Mucosa of descending colon (tissue), 3 donors: ENCODE measurements at places on chromosomes 4 and X. TPM values are rescaled to one million over a fixed set of nuclear protein-coding genes. Genes with fewer than 3 reads are reported as not detected.

DNA sequence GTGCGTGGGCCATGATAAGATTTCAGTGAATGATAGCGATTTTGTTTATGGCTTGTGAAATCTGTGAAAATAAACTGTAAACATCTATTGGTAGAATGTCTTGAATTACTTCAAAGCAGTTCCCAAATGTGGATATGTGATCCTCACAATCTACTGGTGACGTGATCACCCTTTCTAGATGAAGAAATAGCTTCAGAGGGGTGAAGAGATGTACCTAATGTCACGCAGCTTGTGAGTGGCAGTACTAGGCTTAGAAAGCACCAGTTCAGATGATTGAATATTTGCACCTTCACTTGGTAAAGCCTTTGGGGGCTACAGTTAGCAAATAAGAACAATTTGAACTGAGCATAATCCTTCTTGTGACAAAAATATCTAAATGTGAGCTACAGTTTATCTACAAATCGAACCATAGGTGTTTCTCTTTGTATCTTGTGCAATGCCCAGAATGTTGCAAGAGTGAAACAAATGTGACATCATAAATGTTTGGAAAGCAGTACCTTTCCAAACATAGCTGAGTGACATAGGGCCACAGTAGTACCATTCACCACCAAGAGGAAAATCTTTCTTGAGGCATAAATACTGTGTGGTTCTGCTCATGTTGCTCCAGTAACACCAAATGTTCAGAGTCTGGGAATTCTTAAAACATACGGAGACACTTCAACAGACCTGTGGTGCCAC lies 14.2 kb downstream of the PAK3 start:
- no peak for DNase-seq

DNA sequence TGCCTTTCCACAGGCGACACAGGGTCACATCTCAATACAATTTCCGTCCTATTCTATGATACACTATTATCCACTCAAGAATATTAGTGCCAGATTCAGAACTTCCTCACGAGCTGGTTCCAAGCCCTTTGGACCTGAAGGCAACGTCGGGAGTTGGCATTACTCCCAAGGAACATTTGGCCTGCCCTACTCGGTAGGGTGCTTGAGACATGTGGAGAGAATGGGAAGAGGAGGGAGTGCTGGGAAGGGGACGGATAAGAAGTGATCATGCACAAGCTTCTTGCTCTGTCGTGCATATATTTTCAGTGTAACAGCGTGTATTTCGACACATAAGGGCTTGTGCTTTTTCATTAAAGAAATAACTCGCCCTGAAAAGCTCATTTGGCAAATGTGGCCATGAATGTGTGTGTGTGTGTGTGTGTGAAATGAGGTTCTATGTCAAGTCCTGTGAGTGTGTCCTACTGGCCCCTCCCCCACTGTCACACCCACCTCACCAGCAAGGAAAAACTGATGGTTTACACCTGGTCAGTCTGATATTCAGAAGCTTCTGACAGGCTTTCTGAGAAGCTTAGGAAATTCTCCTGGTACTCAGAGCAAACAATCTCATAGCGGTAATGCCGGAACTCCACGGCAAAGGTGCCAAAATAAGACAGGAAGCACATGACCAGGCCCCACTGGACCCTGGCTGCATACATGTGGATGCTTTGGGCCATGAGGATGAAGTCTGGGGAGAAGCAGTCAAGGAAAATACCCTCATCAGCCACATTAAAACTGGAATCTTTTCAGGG lies 54.8 kb downstream of the ENOPH1 start:
- no peak for DNase-seq

- no peak for DNase-seq
Measured at GRCh38 chr4:24968992-24969391, 56.1 kb upstream of the CCDC149 start.

DNA sequence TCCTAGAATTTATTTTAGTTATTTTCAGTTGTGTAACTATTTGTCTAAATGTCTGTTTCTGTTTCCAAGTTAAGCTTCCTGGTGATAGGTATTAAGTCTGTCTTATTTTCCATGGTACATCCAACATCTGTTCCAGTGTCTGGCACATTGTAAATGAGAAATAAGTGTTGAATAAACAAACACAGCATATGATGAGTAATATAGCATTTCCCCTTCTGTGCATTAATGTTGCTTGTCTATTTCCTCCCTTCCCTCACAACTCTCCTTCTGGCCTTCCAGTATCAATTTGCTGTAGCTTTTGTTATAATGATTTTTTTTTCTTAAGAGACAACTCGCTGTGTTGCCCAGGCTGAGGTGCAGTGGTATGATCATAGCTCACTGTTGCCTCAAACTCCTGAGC lies 36.1 kb downstream of the COPS4 start:
- DNase-seq = no peak

DNA sequence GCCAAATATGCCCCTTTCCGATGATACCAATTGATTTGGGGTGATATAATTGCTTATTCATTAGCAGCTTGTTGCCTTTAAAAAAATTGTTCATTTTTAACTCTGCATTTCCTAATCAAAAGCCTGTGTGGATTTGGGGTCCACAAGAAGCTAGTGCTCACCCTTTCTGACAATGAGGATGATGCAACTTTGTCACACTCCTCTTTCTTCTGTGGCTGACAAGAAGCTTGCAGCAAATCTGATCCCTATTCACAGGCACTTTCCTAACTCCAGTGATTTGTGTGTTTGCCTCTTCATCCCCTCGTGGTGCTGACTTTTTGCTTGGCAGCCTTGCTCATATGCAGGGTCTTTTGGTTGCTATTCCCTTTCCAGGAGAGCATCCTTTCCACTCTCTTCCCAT lies 182.7 kb upstream of the LDB2 start:
- no peak for DNase-seq

DNA sequence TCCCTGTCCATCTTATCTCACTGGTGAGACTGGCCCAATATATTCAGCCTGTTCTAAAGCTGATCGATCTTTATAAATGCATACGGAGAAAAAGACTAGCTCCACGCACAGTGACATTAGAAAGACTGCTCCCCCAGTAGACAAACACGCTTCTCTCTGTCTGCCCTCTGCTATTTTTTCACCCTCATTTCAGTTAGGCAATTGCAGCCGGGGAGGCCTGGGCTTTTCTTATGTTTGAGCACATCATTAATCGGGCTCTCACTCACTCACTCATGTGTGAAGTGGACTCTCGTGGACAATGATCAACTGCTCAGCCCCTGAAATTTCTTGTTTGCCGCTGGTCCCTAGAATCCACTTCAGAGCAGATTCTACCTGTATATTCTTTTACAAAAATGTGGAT lies 824.7 kb upstream of the TENM3 start:
- no peak for DNase-seq

DNA sequence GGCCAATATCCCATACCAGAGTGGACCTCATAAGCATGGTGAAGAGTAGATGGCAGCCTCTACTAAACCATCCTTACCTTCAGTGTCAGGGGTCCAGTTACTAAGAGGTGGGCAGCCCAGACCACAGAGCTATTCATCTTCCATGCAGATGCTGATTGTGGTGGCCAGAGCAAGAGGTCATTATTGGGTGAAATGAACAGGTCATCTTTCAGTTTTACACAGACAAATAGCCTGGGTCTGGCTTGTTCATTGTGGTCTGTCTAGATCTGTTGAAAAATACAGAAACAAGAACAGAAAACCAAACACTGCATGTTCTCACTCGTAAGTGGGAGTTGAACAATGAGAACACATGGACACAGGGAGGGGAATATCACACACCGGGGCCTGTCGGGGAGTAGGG lies 71.3 kb downstream of the PAK3 start:
- no peak for DNase-seq

- peak; percentile 9 for DNase-seq
Measured at GRCh38 chr4:41455206-41455605, 82.8 kb upstream of the LIMCH1 start.

DNA sequence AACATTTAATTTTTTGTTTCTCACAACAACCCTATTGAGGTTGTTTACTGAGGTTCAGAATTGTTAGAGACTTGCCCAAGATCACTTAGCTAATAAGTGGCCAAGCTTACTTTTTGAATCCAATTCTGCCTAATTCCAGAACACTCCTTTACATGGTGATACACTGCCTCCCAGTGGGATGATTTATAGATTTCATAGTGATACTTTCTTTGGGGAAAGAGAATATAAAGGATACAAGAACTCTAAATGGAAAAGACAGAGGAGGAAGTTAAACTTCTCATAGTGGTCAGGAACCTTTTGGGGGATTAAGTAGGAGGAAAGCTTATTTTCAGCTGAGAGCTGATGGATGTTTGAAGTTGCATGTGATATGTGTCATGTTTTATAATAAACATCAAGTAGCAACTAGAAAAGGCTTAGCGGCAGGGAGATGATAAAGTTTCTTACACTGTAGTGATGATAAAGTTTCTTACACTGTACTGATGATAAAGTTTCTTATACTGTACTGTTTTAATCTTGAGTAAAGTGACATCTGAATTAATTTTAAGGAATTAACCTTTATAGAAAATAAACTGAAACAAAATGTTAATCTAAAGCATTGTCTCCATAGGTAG lies 15.3 kb downstream of the STAG2 start:
- no peak for DNase-seq

DNA sequence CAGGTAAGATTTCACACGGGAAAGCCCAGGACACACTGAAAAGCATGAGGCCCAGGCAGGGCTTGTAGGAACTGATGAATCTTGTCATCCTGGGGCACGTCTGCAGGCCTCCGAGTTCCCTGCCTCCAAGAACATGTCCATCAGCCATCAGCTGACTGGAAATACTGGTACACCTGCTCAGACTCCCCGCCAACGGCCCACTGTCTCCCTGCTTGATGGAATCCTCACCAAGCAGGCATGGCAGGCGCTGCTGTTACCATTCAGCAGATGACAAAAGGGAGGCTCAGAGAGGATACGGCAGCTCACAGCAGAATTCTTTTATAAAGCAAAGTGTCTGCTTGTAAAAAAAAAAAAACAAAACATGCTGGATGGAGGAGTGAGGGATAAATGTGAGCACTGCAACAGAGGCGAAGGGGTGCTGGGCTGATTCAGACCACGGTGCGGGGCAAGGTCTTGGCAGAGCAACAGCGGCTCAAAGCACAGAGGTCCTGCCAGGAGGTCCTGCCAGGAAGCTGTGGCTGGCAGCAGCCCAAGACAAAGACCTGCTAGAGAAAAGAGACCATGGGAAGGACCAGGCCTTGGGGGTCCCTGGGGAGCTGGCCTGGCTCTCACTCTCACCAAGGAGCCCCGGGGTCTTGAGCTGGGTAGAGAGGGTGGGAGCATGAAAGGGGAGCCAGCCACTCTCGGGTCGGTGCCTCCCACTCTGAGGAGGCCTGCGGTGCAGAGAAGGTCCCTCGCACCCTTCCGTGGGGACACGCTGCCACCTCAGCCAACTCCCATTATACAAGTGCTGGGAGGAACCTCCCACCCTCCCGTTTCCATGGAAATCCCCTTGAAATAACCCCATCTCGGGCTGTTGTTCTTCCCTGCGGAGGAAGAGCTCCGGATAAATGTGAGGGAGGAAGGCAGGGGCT lies 25.6 kb downstream of the PPP2R2C start:
- no peak for DNase-seq

GRCh38 chrX:18297251-18297650 lies 57.2 kb downstream of the SCML2 start:
- no peak for DNase-seq

Gene IL2
- not detected for total RNA-seq

DNA sequence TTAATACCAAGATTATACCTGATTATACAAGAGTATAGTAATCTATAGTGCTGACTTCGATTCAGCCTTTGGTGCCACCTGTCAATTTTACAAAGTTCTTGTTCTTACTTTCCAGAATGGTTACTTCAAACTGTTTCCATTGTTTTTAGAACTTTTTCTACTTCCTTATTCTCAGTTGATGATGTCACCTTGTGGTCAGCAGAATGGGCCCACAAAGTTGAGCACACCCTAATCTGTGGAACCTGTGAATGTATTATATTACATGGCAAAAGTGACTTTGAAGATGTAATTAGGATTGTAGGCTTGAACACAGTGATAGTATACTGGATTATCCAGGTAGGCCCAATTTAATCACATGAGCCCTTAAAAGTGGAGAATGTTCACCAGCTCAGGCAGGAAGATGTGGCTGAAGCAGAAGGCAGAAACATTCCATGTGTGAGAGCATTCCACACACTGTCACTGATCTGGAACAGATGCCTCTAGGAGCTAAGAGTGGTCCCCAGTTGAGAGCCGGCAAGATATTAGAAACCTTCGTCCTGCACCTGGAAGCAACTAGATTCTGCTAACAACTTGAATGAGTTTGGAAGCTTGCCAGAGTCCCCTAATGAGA lies 6.3 kb upstream of the SGMS2 start:
- DNase-seq = no peak

- no peak for DNase-seq
Measured at GRCh38 chr4:139711461-139711860, 45.8 kb downstream of the MGST2 start.
